ENCODE measurements at places on chromosomes 11 and 22.

GRCh38 chr11:90100431-90100830 lies 14.7 kb downstream of the UBTFL1 start:
- DNase-seq, result no peak

DNA sequence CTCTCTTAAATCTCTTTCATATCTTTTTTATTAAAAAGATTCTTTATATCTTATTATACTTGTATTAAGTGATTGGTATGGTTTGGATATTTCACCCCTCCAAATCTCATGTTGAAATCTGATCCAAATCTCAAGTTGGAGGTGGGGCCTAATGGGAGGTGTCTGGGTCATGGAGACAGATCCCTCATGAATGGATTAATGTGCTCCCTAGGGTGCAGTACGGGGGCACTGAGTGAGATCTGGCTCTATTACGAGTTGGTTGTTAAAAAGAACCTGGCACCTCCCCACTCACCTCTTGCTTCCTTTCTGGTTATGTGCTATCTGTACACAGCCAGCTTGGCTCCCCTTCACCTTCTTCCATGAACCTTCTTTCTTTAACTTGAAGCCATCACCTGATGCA lies 149.6 kb downstream of the CWF19L2 start:
- DNase-seq, result no peak

DNA sequence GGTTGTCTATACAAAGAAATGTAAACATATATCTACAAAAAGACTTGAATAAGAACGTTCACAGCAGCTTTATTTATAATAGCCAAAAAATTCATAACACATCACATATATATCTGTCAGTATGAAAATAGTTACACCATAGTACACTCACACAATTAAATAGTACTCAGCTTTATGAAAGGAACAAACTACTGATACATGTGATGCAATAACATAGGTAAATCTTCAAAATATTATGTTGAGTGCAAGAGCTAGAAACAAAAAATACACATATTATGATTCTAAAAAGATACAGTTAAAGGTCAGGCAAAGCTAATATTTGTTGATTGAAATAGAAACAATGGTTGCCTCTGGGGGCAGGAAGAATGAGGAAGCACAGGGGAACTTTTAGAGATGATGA lies 6.6 kb downstream of the MRGPRX2 start:
- no peak for DNase-seq

DNA sequence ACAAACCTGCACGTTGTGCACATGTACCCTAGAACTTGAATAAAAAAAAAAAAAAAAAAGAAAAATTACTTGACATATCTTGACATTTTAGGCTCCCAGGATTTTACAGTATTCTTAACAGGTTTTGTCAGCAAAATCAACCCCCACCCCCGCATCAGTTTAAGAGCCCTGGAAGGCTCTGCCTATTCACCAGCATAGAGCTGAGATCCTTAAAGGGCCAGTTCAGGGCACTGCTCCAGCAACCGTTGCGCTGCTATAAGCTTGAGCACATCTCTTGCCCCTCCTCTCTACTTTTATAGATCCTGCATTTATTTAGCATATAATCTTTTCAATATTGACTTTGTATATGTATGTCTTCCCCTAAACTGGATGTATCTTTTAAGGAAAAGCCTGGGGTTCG lies 697 bp upstream of the PAFAH1B2 start:
- peak; percentile 39 for DNase-seq

DNA sequence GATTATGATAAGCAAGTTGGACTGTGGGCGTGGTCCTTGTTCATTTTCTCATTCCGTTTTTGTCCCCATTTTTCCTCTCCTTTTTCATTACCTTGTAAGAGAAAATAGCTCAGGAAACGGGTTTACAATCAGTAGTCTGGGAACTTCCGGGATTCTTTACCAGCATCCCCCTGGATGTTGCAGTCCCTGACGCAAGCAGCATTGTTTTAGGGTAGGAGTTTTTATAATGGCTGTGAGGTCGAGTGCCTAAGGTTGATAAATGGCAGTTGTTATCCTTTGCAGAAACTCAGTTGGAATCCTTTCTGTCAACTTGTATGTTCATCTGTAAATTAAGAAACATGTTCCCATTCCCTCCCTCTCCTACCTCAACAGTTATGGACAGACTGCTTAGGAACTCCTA lies 68.3 kb downstream of the ARHGEF12 start:
- no peak for DNase-seq

GRCh38 chr11:107508201-107508857 lies 50.7 kb upstream of the CWF19L2 start:
- no peak for DNase-seq

DNA sequence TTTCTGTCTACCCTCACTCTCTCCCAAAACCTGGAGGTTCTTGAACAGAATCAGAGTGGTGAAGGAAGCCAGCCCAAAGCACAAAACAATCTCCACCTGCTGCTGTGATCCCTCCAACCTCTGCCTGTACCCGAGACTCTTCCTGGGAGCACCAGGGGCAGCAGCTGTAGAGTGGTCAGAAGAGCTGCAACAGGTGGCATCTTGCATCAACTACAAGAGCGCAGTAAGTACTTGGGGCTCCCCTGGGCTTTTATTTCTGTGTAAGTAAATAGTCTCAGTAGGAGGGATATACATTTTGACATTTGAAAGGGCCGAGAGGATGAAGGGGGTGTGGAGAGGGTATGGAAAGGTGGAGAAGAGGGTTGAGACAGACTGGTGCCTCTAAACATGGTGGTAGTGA lies 8.3 kb upstream of the UBQLNL start:
- no peak for DNase-seq

GRCh38 chr11:22389526-22390282 lies 51.5 kb downstream of the SLC17A6 start:
- DNase-seq, result no peak

GRCh38 chr11:33889296-33889695 lies 2.6 kb downstream of the LMO2 start:
- DNase-seq, result no peak

GRCh38 chr11:112255067-112255720 lies 5.5 kb downstream of the PLET1 start:
- no peak for DNase-seq

DNA sequence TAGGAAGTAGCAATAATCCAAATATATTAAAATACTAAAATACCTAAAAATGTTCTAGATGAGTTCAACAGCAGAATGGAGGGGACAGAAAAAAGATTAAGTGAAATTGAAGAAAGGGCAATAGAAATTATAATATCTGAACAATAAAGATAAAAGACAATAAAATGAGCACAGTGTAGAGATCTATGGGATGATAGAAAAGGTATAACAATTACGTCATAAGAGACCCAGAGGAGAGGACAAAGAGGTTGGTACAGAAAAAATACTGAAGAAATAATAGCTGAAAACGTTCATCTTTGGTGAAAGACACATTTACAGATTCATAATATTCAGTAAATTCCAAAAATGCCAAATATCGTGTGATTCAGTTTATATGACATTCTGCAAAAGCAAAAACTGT lies 143.4 kb downstream of the TMEM135 start:
- DNase-seq, result no peak

Data from activated CD4-positive, alpha-beta memory T cell treated with anti-CD3 and anti-CD28 coated beads for 36 hours (primary cell).